CD4-positive, alpha-beta T cell treated with Interferon alpha-2 for 1 hour (primary cell): ENCODE measurements at places on chromosomes 7 and 10.

DNA sequence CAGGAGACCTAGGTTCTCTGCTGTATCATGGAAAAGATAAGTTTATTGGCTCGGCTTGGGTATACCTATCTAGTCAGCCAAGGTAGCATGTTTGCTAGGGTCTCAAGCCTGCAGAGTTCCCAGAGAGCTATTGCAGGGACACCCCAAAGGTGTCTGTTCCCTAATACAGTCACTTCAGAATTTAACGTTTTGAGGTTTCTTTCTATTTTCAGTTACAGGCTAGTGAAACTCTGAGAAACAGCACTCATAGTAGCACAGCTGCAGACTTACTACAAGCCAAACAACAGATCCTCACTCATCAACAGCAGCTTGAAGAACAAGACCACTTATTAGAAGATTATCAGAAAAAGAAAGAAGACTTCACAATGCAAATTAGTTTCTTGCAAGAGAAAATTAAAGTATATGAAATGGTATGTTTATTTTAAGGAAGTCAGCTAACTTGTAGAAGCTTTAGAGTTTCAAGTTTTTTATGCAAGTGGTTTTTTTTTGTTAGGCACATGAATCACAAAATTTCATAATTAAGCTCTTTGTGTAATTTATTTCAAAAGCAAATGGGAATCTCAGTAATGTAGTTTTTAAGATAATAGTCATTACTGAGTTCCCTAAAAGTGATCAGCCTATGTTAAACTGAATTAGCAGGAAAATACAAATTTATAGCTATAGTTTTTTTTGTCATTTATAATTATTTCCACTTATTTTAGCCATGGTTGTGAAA is 54.9 kb downstream of the AKAP9 start:
- DNase-seq: no peak

- no peak for DNase-seq
Observed at GRCh38 chr10:49634069-49634660, 20.3 kb downstream of the CHAT start.

DNA sequence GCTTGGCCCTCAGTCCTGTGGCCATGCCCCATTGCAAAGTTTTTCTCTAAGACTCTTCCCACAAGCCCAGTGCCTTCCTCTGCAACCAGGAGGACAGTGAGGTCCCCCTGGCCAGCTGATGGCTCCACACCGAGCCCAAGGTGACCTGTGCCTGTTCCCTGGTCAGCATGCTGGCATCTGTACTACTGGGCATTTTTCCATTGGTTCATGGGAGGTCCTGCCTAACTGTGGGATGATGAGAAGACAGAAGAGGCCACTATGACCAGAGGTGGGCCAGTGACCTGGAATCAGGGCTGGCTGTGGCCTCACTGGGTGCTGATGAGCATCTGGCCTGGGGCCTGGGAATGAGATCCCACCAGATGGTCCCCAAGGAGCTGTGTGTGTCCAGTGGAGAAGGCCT is 20.2 kb downstream of the CALML3 start:
- DNase-seq: no peak

DNA sequence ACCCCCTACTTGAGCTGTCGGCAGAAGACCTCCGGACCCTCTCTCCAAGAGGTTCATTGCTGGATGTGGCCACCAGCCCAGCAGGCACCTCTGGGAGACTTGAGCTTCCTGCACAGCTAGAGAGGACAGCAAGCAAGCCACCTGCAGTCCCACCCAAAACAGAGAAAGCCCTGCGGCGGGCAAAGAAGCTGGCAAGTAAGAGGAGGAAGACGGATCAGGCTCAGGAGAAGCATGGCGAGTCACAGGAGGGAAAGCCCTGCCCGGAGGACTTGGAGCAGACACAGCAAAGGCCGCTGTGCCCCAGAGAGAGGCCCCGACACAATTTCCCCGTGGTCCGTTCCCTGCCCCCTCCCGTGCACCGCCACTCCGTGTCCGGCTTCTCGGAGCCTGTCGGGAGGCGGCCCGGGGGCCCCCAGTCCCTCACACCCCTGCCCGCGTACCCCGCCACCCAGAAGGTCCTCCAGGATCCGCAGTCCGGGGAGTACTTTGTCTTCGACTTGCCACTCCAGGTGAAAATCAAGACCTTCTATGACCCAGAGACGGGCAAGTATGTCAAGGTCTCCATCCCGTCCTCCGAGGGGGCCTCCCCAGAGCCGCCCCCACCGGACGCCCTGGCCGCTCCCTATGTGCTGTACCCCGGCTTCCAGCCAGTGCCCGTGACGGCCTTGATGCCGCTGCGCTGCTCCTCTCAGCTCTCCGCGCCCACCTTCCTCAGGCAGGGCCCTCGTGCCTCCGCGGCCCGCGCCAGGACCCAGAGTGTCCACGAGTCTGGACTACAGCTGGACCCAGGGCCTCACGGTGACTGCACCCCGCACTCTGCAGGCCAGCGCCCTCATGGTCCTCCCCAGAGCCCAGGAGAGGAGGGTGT is 27.2 kb downstream of the C10orf71 start:
- no peak for DNase-seq

- no peak for DNase-seq
Observed at GRCh38 chr7:70257921-70258320, 659.6 kb downstream of the AUTS2 start.

- no peak for DNase-seq
Observed at GRCh38 chr7:84693483-84693882, 493.4 kb downstream of the SEMA3D start.

DNA sequence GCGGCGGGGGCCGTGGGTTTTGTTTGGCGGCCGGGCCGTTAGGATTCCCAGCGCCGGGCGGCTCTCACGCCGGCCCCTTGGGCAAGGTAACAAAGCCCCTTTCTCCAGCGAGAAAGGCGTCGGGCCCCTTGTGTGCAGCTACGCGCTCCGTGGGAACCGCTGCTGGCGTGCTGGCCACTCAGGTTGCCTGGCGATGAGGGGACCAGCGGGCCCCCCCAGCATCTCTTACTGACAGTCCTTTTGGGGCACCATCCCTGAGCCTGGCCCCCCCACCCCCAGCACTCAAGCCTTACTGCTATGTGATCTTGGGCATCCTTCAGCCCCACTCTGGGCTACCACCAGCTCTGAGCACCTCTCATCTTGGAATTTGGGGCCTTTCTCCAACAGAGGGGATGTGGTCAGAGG is 1.8 kb downstream of the LFNG start:
- no peak for DNase-seq

DNA sequence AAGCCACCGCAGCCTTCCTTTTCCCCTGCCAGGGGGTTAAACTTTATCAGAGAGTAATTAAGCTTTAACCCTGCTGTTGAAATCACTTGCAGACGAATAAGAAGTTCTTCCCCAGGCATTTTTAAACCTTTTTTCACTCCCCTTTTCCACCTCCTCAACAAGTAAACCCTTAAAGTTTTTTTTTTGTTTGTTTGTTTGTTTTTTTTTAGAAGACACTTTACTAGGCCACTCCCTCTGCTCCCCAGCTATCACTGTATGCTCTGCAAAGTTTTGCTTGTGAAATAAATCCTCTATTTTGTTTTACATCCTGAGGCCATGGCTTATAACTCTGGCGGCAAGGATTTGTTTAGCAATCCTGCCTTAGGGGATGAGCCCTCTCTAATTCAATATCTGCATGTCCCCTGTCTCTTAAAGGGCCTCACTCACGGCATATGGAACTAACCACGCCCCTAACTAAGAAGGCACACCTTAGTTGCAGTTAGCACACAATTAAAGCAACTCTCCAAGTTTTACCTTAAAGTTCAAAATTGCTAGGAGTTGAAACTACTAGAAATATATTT is 1354.7 kb upstream of the LRRTM3 start:
- DNase-seq: no peak

DNA sequence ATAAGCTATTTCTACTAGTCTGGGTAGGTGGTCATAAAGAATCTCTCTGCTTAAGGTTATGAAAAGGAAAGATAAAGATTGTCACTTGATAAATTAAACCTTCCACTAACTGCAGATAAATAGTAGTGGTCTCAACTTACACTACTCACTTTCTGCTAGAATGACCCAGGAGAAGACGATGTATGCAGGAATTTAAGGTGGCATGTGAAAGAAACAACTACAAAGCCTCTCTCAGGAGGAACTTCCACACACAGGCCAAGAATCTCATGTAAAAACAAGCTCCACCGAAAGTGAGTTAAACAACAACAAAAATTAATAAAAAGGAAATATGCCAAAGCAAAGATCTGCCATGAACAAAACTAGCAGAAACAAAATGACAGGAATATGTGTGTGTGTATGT is 165.4 kb downstream of the CDC14C start:
- no peak for DNase-seq

DNA sequence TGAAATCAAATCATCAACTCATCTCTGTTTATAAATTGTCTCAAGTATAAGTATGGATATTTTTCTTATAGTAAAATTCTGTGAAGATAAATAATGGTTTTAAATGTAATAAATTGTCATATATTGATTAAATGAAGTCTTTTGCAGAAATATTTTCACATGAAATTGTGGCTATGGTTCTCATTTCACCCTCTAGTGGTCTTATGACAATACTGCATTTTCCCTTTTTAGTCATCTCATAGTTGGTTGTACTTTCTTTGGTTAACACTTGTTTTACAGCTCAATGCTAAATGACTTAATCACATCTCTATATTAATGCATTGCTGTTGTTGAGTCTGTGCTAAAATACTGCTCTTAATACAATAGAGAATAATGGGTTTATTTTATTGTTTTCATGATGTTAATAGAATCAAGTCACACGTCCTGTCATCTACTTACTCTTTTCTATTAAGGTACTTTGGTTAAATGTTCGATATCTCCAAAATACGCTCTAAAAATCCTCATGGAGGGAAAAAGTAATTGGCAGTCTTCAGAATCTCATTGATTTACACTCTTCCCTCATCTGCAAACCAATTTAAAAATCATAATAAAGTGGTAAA is 38.0 kb upstream of the CACNA2D1 start:
- DNase-seq: no peak

- no peak for DNase-seq
Observed at GRCh38 chr7:140990193-140990962, 24.4 kb downstream of the MRPS33 start.

- no peak for DNase-seq
Observed at GRCh38 chr7:2048006-2048405, 184.7 kb downstream of the MAD1L1 start.

- no peak for DNase-seq
Observed at GRCh38 chr10:70518695-70519094, 40.1 kb downstream of the PALD1 start.

GRCh38 chr7:55144333-55145317 is 125.8 kb downstream of the EGFR start:
- no peak for DNase-seq

- DNase-seq: no peak
Observed at GRCh38 chr7:140005341-140005740, 57.4 kb downstream of the PARP12 start.

- DNase-seq: no peak
Observed at GRCh38 chr7:157355784-157356511, 19.1 kb downstream of the DNAJB6 start.

DNA sequence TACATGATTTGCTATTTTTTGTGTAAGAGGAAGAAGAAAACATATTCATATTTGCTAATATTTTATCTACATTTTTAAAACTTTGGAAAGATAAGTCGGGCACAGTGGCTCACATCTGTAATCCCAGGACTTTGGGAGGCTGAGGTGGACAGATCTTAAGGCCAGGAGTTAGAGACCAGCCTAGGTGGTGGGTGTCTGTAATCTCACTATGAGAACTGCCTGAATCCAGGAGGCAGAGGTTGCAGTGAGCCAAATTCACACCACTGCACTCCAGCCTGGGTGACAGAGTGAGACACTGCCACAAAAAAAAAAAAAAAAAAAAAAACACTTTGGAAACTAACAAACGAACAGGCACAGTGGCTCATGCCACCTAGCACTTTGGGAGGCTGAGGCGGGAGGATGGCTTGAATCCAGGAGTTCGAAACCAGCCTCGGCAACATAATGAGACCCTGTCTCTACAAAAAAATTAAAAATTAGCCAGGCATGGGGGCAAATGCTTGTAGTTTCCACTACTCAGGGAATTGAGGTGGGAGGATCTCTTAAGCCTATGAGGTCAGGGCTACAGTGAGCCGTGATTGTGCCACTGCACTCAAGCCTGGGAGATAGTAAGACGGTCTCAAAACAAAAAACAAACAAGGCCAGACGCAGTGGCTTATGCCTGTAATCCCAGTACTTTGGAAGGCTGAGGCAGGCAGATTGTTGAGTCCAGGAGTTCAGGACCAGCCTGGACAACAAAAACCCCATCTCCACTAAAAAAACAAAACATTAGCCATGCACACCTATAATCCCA is 25.6 kb downstream of the HERC4 start:
- DNase-seq: no peak

DNA sequence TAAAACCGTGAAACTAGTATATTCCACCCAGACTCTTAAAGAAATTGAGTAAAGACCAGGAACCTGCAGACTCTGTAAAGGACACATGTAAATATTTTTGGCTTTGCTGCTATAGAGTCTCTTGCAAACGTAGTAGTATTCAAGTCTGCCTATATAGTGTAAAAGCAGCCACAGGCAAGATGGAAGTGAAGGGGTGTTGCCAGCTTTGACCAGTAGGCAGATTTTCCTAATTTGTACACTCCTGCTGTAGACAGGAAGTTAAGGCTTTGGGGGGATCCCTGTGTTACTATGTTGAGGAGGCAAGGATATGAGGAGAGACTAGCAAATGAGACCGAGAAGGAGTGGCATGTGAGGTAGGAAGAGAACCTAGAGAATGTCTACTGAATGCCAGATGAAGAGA is 27.7 kb downstream of the WAC start:
- no peak for DNase-seq

- no peak for DNase-seq
Observed at GRCh38 chr10:62658516-62658915, 146.0 kb upstream of the ADO start.

GRCh38 chr7:123782071-123782798 is 33.4 kb upstream of the WASL start:
- no peak for DNase-seq
